ENCODE measurements at places on chromosomes 7 and 10. TPM values are rescaled to one million over a fixed set of nuclear protein-coding genes. Genes with fewer than 3 reads are reported as not detected.

PLAU gene
- polyA plus RNA-seq = not detected

MEPCE gene
- polyA plus RNA-seq = 11.3 TPM

OGDHL gene
- polyA plus RNA-seq = not detected

PLXNA4 gene
- polyA plus RNA-seq = 0.27 TPM

PHKG1 gene
- 0.23 TPM for polyA plus RNA-seq

WASHC2C gene
- polyA plus RNA-seq = 34.2 TPM

TUBAL3 gene
- polyA plus RNA-seq = not detected

BCL7B gene
- polyA plus RNA-seq = 96.3 TPM

ITGB8 gene
- polyA plus RNA-seq = not detected

FZD1 gene
- polyA plus RNA-seq = not detected

VGF gene
- polyA plus RNA-seq = not detected

HOXA10 gene
- polyA plus RNA-seq = not detected

MRC1 gene
- not detected for polyA plus RNA-seq

PNLIPRP3 gene
- polyA plus RNA-seq = not detected

HYCC1 gene
- 11.1 TPM for polyA plus RNA-seq

Data from naive thymus-derived CD8-positive, alpha-beta T cell (primary cell).